ENCODE measurements at places on chromosomes 3 and 15. TPM values are rescaled to one million over a fixed set of nuclear protein-coding genes. Genes with fewer than 3 reads are reported as not detected.
A peak's percentile ranks its signal among the peaks of the same experiment; 100 is the strongest.

The GOLGA6L10 gene
- 4.3 TPM for polyA plus RNA-seq

- H3K27me3 ChIP-seq = no peaks in the 10 kb centered on the region
- H3K4me1 ChIP-seq = no peaks in the 10 kb centered on the region
- H3K36me3 ChIP-seq = no peaks in the 10 kb centered on the region
- H3K27ac ChIP-seq = no peak overlapping the region
- DNase-seq = no peak
These were observed 143.1 kb downstream of the RORA start for GRCh38 chr15:61086012-61086411.

DNA sequence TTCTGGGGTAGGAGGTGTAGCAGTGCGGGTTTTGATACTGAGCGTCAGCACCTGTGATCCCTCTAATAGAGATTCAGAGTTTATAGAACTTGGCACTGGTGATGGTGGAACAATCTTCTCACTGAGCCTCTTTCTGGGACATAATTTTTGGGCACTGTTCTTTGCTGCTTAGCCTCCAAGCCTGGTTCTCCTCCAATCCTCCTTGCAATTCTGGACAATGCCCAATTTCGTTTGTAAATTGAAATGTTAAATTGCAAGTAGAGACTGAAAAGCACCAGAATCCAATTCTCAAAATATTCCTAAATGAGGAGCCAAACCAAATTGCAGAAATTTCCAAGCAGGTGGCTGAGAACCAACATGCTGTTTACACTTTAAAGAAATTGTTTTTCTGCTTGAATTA, 149.8 kb upstream of the ABI3BP start:
- no peaks in the 10 kb centered on the region for H3K36me3 ChIP-seq
- no peak overlapping the region for H3K4me3 ChIP-seq
- H3K4me1 ChIP-seq = no peaks in the 10 kb centered on the region
- no peaks in the 10 kb centered on the region for H3K27me3 ChIP-seq

DNA sequence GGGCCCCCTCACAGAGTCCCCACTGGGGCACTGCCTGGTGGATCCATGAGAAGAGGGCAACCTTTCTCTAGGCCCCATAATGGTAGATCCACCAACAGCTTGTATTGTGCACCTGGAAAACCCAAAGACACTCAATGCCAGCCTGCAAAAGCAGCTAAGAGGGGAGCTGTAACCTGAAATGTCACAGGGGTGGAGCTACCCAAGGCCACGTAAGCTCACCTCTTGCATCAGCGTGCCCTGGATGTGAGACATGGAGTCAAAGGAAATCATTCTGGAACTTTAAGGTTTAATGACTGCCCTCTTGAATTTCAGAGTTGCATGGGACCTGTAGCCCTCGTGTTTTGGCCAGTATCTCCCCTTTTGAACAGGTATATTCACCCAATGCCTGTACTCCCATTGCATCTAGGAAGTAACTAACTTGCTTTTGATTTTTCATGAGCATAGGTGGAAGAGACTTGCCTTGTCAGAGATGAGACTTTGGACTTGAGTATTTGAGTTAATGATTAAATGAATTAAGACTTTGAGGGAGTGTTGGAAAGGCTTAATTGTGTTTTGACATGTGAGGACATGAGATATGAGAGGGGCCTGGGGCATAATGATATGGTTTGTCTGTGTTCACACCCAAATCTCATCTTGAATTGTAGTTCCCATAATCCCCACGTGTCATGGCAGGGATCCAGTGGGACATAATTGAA, 900.9 kb upstream of the ROBO1 start:
- no peak overlapping the region for H3K4me3 ChIP-seq
- no peaks in the 10 kb centered on the region for H3K27me3 ChIP-seq
- no peak for DNase-seq
- no peaks in the 10 kb centered on the region for H3K36me3 ChIP-seq
- H3K27ac ChIP-seq = no peak overlapping the region

DNA sequence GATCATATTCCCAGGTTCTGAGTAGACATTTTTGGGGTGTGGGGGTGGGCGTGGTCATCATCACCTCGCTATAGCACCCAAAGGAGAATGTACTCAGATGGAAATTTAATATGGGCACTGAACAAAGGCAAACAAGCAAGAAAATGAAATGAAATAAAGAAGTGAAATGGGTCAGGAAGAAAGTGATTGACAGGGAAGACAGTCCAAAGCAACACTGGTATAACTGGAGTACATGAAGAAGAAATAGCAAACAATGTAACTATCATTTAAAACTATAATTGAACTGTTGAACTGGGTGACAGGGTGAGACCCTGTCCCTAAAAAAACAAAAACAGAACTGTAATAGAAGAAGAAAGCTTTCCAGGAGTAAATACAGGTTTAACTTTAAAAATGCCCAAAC, 24.8 kb downstream of the RPL39L start:
- no peaks in the 10 kb centered on the region for H3K4me1 ChIP-seq
- no peak overlapping the region for H3K27ac ChIP-seq
- H3K27me3 ChIP-seq = no peaks in the 10 kb centered on the region
- no peak for DNase-seq
- no peaks in the 10 kb centered on the region for H3K36me3 ChIP-seq

GRCh38 chr3:30263238-30263924, 343.0 kb upstream of the TGFBR2 start:
- no peaks in the 10 kb centered on the region for H3K4me1 ChIP-seq
- DNase-seq = no peak
- no peaks in the 10 kb centered on the region for H3K27me3 ChIP-seq
- no peak overlapping the region for H3K27ac ChIP-seq

- H3K4me3 ChIP-seq = no peak overlapping the region
- no peaks in the 10 kb centered on the region for H3K27me3 ChIP-seq
- H3K27ac ChIP-seq = no peak overlapping the region
- DNase-seq = no peak
- H3K36me3 ChIP-seq = no peaks in the 10 kb centered on the region
- H3K4me1 ChIP-seq = no peaks in the 10 kb centered on the region
These were observed 70.4 kb downstream of the ST6GAL1 start for GRCh38 chr3:187000711-187001151.

The NR2F2 gene
- polyA plus RNA-seq = 16.2 TPM

DNA sequence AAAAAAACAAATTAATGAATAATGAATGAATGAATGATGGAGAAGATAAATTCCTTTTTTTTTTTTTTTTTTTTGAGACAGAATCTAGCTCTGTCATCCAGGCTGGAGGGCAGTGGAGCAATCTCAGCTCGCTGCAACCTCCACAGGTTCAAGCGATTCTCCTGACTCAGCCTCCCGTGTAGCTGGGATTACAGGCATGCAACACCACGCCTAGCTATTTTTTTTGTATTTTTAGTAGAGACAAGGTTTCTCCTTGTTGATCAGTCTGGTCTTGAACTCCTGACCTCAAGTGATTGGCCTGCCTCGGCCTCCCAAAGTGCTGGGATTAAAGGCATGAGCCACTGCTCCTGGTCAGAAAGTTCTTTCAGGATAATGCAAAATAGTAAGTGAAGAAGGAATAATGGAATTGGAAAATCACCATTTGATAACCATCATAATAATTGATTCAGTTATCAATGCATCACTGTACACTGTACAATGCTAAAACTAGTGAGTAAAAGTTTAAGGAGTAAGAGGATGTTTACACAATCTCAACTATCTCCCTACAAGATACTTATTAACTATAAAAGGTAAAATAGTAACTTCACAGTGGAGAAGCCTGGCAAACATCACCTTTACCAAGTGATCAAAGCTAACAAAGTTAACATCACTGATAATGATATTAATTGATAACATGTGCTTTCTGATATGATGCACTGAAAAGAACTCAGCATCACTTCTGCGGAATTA, 12.3 kb upstream of the INO80 start:
- no peaks in the 10 kb centered on the region for H3K27me3 ChIP-seq
- H3K36me3 ChIP-seq = no peaks in the 10 kb centered on the region
- no peaks in the 10 kb centered on the region for H3K4me1 ChIP-seq
- no peak overlapping the region for H3K27ac ChIP-seq
- no peak for DNase-seq

GRCh38 chr3:124510290-124510689, 220.0 kb upstream of the UMPS start:
- no peak overlapping the region for H3K27ac ChIP-seq
- H3K4me1 ChIP-seq = peaks cover 5% of the 10 kb centered on the region
- H3K27me3 ChIP-seq = no peaks in the 10 kb centered on the region

The CHAC1 gene
- 6.1 TPM for polyA plus RNA-seq

DNA sequence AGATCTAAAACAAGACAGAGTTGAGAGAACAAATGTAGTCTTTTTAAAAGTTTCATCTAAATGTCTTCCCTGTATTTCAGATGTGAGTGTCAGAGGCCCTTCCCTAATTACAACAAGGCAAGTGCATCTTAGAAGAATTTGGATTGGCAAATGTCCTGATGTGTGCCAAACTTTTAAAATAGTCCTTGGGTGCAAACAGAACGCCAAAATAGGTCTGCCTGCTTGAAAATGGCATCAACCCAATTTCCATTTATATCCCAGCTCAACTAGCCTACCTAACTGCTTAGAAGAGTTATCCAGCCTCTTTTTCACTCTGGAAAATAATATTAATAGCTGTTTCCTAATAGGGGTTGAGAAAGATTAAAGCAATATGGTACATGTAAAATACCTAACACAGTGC, 311.8 kb upstream of the ARRDC4 start:
- H3K4me3 ChIP-seq = no peak overlapping the region
- DNase-seq = no peak
- H3K27ac ChIP-seq = no peak overlapping the region
- no peaks in the 10 kb centered on the region for H3K4me1 ChIP-seq
- H3K36me3 ChIP-seq = no peaks in the 10 kb centered on the region

- H3K27me3 ChIP-seq = no peaks in the 10 kb centered on the region
- H3K4me3 ChIP-seq = no peak overlapping the region
- DNase-seq = no peak
- H3K4me1 ChIP-seq = no peaks in the 10 kb centered on the region
These were observed 51.9 kb downstream of the RASA2 start for GRCh38 chr3:141538568-141539240.

DNA sequence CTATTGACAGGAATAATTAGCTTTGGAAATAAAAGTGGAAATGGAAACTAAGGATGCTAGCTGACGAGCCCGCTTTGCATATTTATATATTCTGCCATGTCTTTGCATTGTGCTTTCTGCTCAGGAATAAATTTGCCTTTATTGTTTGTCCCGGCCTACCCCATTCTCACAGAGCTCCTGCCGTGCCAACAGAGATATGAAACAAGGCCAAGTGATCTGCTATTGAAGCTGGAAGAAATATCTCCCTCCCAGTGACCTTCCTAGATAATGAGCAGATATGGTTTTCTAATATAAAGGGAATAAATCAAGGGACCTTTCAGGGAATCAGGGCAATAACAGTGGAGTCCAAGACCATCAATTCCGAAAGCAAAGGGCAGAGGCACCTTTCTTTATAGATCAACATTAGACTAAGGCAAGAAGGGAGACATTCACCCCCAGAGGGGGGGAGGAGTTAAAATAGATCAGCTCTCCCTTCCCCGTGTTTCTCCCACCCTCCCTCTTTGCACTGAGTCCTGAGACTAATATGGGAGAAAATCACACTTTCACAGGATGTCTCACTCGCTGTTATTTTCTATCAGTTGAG, 664.6 kb downstream of the AGBL1 start:
- no peak for DNase-seq
- no peak overlapping the region for H3K27ac ChIP-seq
- no peaks in the 10 kb centered on the region for H3K27me3 ChIP-seq
- no peaks in the 10 kb centered on the region for H3K36me3 ChIP-seq

DNA sequence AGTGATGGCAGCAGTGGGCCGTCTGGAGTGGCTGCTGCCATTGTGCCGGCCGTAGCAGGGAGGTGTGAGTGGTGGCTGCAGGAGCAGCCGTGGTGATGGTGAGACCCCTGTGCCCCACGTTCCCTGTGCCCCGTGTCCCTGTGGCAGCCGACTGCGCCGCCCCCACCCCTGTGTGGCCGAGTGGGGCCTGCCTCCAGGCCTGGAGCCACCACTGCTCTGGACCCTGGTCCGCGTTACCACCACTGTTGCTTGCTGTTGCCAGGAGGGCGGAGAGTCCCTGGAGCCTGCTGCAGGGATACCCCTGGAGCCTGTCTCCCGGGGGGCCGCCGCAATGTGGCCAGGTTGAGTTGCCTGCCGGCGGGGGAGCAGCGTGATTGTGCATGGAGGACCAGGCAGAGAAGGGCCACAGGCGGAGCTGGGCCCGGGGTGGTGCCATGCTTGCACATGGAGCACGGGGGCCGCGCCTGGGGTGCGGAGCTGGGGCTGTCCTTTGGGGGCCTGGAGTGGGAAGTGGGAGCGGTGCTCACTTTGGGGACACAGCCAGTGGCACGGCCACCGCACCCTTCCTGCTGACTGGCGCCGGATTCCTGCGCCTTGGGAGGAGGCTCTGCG, 50.1 kb downstream of the SLC6A20 start:
- no peaks in the 10 kb centered on the region for H3K4me1 ChIP-seq
- H3K36me3 ChIP-seq = peaks cover 8% of the 10 kb centered on the region
- H3K27ac ChIP-seq = no peak overlapping the region
- no peaks in the 10 kb centered on the region for H3K27me3 ChIP-seq
- DNase-seq = peak; percentile 68
- no peak overlapping the region for H3K4me3 ChIP-seq

The PLA2G4D gene
- 0.05 TPM for polyA plus RNA-seq

DNA sequence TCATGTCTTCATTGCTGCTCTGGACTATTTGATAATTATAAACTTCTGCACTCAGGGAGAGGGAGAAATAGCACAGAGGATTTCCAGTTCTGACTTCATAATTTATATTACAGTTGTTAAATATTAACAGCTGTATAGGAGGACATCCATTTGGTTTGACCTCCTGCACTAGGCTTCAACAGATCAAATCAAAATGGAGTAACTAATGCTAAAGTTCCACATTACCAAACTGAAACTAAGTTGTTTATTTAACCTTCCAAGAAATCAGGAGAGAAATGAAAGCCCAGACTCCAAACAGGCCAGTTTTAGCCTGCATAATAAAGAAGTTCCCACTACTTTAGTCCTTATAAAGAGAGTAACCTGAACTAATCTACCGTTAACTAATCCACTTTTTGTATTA, 4.6 kb downstream of the PLSCR2 start:
- no peak overlapping the region for H3K4me3 ChIP-seq
- H3K27me3 ChIP-seq = no peaks in the 10 kb centered on the region
- no peaks in the 10 kb centered on the region for H3K36me3 ChIP-seq
- H3K4me1 ChIP-seq = no peaks in the 10 kb centered on the region

The ANXA2 gene
- 296 TPM for polyA plus RNA-seq

DNA sequence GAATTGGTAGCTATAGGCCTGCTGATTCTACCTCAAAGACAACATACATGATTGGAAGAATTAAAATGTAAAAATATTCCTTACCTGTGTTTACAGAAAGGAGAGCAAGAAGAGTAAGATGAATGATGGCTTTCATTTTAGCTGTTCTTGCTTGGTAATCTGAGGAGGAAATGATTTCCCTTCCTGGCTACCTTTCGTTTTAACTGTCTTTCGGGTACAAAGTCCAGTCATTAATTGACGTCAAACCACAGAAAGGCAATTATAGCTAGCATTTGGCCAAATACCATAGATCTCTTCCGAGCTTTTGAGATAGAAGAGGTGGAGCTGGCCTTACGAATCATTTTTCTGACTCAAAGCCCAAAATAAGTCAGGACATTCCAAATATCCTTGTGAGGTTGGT, at the start of gene MUC13:
Gene MUC13, minus strand, starts transcription at position 175 of the 400 bp plus-strand sequence. Its CDS starts 39 bp downstream, at position 136.
- DNase-seq = no peak
- no peaks in the 10 kb centered on the region for H3K36me3 ChIP-seq
- no peaks in the 10 kb centered on the region for H3K27me3 ChIP-seq
- H3K27ac ChIP-seq = no peak within 1 kb of the TSS
